Hematopoietic multipotent progenitor cell treated with erythropoietin and hydrocortisone succinate and interleukin-3 and kit ligand, for 6 days (in vitro differentiated cells): ENCODE measurements at places on chromosomes 12 and 14.
A peak's percentile ranks its signal among the peaks of the same experiment; 100 is the strongest.

- no peak for DNase-seq
Observed at GRCh38 chr14:50083467-50084337, 32.7 kb downstream of the VCPKMT start.

DNA sequence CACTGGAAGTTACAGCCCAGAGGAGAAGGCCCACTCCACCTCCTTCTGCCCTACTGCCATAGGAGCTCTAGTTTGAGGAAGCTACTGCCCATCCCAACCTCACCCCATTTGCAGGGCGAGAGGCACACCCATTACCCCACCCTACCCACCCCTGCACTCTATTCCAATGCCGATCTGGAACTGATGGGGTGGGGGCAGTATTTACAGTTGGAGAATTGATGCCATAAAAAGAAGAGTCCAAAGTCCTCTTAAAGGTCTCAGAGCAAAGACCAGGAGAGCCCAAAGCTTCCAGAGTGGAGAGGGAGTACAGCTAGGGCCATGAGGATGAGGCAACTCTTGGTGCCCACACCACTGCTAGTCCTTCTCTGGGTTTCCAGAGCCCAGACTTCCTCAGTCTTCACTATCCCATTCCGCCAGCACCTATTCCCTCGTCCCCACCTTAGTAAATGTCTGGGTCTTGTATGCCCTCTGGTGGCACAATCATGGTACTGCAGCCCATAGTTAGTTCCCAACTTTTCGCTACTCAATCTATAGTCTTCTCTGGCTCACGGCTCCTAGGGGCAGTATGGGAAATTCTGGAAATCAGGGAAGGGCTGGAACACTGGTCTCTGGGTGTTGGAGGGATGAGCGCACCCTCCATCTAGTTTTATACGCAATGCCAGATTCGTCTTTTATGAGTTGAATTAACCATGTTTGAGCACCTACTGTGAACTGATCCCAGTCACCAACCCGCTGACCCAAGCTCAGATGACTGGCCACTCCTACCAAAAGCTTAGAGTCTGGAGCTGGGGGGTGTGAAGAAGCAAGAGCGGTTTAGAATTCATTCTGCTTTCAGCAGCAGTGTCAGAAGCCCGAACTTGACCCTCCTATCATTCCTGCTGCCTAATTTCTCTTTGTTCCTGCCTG is 6.9 kb upstream of the ADCY6 start:
- peak; percentile 81 for DNase-seq

GRCh38 chr14:52840877-52841276 is 49.5 kb upstream of the GNPNAT1 start:
- DNase-seq, result peak; percentile 9

DNA sequence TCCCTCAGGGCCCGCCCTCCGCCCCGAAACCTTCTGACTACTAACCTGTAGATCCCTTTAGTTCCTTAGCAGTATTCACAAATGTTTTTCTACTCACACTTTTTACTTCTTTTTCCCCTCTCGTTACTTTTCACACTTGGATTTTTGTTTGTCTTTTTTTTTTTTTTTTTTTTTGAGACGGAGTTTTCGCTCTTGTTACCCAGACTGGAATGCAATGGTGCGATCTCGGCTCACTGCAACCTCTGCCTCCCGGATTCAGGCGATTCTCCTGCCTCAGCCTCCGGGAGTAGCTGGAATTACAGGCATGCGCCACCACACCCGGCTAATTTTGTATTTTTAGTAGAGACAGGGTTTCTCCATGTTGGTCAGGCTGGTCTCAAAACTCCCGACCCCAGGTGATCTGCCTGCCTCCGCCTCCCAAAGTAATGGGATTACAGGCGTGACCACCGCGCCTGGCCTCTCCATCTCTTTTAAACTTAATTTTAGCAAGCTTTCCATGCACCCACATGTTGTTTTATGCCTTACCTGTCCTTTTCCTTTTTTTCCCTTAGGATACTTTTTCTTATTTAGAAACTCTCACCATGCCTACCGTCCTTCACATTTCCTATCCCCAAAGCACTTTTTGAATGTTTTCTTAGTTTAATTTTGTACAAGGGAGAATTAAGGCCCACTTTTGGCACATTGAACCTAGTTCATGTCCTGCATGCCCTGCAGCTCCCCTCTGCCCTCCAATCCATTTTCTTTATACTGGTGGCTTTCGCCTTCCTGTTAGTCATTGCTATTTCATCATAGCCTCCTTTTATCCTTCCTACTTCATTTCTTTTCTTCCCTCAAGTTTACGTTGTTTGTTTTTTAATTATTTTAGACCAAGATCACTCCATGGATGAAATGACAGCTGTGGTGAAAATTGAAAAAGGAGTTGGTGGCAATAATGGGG is 1.1 kb downstream of the SP1 start:
- DNase-seq, result peak; percentile 44

- no peak for DNase-seq
Observed at GRCh38 chr14:73422515-73422914, 35.8 kb downstream of the NUMB start.

GRCh38 chr14:54316652-54317051 is 80.2 kb upstream of the CDKN3 start:
- no peak for DNase-seq

GRCh38 chr14:96203116-96203515 is 1.5 kb upstream of the BDKRB2 start:
- DNase-seq, result no peak

DNA sequence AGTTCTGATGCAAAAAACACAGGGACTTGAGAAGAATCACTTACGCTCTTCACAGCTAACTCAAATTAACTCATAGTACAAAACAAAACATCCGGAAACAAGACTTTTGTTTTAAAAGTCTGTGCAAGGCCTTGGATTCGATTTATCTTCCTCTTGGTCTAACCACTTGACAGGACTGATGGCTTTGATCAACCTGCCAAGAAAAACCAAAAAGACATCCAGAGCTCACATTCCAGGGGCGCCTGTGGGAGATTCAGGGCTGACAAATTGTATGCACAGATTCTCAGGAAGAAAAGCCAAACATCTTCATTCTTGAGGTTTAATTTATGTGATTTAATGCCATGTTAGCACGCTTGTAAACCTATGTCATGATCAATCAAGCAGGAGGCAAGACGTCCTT is 129.1 kb upstream of the TMCC3 start:
- DNase-seq, result no peak

- peak; percentile 64 for DNase-seq
Observed at GRCh38 chr12:51017452-51017851, 8.7 kb downstream of the SLC11A2 start.

GRCh38 chr12:98439981-98440581 is 75.3 kb upstream of the TMPO start:
- peak; percentile 98 for DNase-seq

DNA sequence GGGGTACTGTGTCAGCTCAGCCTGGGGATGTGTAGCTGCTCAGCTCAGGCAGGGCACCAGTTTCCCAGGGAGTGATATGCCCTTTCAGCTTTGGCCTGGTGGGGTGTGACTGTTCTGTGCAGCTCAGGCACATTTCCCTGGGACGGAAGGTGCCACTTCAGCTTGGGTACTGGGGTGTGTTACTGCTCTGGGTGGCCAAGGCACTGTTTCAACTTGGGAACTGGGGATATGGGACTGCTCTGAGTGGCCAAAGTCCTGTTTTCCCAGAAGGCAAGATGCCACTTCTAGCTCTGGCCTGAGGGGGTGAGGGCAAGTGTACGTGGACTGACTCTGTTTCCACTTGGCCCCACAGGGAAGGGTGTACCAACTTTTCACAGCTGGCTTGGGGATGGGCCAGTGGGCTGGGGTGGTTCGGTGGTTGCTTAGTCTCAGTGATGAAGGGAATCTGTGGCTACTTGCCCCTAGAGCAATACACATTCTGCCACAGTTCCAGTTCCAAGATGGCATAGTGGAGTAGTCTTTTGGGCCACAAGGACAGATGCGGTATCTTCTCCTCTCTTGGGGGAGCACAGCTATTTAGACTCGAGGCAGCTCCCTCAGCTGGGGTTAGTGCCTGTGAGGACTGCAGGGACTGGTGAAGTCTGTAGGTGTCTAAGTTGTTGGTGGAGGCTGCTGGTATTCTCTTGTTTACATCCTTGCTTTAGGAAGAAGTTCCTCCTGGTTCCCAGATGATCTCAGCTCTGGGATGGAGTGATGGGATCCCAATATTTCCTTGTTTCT is 26.4 kb downstream of the TBC1D15 start:
- no peak for DNase-seq

GRCh38 chr14:85310491-85311272 is 219.3 kb upstream of the FLRT2 start:
- no peak for DNase-seq

- no peak for DNase-seq
Observed at GRCh38 chr14:42965512-42965911, 1358.8 kb downstream of the LRFN5 start.

GRCh38 chr12:120639771-120640721 is at the start of gene CABP1:
CABP1 (plus strand) TSS chr12:120640626; CDS start chr12:120640686, 60 bp downstream.
- DNase-seq, result peak; percentile 48

GRCh38 chr12:52350786-52351185 is 16.5 kb downstream of the KRT85 start:
- no peak for DNase-seq

- DNase-seq, result no peak
Observed at GRCh38 chr12:115174920-115175319, 490.9 kb upstream of the TBX3 start.

GRCh38 chr12:94089891-94090290 is 58.5 kb upstream of the PLXNC1 start:
- peak; percentile 91 for DNase-seq

DNA sequence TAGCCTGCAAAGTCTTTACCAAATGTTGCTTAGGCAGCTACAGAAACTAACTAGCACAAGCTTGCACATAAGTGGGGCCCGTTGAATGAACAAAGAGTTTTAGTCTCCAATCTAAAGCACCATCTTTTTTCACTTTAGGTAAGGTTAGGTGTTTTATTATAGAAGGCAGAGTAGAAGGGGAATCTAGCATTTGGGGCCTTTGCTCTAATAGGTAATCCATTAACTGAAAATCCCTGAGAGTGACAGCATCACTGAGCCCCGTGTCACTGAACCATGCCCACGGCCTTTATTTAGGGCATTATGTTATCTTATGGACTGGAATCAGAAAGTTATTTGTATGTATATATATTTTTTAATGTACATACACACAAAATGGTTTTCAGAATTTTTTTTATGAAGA is 25.1 kb downstream of the CPNE8 start:
- no peak for DNase-seq

GRCh38 chr12:106956048-106956578 is 406 bp downstream of the TMEM263 start:
- peak; percentile 67 for DNase-seq

DNA sequence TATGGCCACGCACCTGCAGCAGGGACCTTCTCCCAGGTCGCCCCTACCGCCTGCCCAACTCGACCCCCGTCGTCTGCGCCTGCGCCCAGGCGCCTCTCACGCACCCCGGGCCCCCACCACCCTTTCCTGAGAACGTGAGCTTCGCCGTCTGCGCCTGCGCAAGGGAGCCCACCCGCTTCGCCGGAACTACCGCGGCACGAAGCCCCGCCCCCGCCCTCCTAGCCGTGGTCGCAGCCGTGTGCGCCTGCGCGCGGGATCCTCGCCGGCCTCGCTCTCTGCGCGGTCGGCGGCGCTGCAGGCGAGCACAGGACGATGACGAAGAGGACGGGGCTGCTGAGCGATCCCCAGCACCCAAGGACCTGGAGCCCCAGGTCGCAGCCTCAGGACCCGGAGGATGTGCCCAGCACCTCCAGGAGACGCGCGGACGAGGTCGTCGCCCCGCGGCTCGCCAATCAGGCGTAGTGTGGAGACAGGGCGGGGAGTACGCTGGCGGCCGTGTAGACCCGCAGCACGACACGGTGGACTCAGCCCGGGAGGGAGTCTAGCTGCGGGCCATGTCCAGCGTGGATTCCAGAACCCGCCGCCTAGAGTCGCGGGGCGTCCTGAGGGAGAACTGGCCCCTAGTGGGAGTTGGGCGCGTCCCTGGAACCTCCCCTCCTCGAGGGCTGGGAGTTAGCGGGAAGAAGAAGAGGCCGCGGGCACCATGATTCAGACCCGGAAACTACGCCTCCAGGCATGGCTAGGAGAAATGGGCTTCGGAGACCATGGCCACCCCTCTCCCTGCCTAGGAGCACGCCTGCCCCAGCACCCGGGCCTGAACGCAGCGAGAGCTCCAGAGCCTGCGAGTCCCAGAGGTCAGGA is 1120.8 kb upstream of the TMEM132C start:
- DNase-seq, result peak; percentile 60

DNA sequence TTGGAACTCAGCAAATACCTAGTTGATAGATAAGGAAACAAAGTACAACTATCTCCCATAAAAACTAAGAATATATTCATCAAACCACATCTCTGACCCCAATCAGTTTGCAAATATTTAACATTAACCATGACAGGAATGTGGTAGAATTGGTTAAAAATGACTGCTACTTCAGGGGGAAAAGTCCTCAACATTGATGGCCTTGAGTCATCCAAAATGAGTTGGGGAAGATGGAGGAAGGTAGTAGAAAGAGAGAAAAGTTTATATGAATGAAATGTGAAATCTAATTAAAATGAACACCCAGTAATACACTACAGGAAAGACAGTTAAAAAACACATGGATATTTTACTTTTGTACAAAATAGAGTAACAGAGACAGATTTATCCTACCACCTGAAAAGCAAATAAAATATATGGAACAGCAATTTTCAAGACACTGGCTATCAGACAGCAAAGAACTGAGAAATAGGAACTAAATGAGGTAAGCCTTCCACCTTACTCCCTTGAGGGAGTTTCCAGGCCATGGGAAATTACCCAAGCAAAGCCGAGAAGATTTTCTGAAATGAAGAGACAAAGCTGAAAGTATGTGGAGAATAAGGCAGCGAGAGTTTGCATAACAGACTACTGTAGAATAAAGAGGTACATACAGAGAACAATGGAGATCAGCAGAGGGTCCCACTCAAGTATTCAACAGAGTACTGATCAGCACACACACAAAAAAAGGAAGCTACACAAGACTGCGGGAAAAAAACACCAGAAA is 49.6 kb downstream of the TC2N start:
- no peak for DNase-seq

GRCh38 chr12:39287409-39287808 is 155.5 kb downstream of the KIF21A start:
- DNase-seq, result no peak

- no peak for DNase-seq
Observed at GRCh38 chr14:21652209-21652808, 1.3 kb upstream of the OR4E2 start.

DNA sequence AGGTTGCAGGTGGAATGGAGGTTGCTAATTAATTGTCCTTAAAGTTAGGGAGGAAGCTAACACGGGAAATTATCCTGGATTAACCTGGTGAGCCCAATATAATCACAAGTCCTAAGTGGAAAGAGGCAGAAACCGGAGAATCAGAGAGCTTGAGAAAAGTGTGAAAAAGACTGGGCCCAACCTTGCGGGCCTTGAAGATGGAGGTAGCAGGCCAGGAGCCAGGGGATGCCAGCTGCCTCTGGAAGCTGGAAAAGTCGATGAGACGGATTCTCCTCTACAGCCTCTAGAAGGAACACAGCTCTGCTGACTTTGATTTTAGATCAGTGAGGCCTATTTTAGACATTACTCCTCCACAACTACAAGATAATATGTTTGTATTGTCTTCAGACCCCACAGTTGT is 2.1 kb downstream of the SDR9C7 start:
- DNase-seq, result no peak

GRCh38 chr14:38723959-38724358 is 379.1 kb downstream of the SEC23A start:
- DNase-seq, result no peak

- no peak for DNase-seq
Observed at GRCh38 chr14:64971943-64972791, at the start of gene RAB15. RAB15 (minus strand) TSS chr14:64972336; CDS start chr14:64972076, 260 bp downstream.

- peak; percentile 12 for DNase-seq
Observed at GRCh38 chr12:23559268-23559753, 390.2 kb downstream of the SOX5 start.
